Sciatic nerve (tissue), 2 donors: ENCODE measurements at places on chromosomes 5 and 9. TPM values are rescaled to one million over a fixed set of nuclear protein-coding genes. Genes with fewer than 3 reads are reported as not detected.

DNA sequence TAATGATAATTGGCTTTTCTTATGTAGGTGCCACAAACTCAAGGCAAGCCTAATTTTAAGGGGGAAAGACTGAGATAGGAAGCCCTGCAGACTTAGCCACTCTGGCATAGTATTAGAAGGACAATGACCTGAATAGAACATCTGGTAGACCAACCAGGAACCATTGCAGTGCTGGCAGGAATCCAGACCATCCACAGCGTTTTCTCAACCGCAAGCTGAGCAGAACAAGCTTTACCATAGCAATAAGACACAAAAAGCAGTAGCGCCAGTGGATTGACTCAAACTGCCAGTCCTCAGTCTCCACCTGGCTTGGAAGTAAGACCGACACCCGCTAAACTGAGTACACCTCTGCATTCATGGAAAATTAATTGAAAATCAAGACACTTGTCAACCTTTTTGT lies 141.3 kb upstream of the LPAR1 start:
- DNase-seq: peak; percentile 70

- no peak for DNase-seq
Measured at GRCh38 chr5:67364381-67364970, 167.9 kb upstream of the CD180 start.

- DNase-seq: no peak
Measured at GRCh38 chr9:86563936-86564335, 209.7 kb upstream of the TUT7 start.

DNA sequence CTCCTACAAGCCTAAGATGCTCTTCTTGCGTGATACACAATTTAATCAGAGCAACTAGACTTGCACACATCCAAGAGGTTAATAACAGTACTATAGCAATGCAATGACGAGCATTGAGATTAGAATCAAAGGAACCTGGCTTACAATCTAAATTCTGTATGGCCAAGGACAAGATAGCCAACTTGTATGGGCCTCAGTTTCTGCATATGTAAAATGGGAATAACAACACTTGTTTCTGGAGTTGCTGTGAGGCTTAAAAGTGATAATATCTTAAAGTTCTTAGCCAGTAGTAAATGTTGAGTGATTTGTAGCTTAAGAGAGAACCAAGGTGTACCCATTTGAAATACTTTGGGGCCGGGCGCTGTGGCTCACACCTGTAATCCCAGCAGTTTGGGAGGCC lies 2.2 kb upstream of the PUM3 start:
- no peak for DNase-seq

GRCh38 chr5:96876292-96876850 lies at the start of gene ERAP2:
Gene ERAP2, plus strand, starts transcription at chr5:96876500. Its CDS starts 3,186 bp downstream, at chr5:96879686.
- DNase-seq: no peak

- peak; percentile 73 for DNase-seq
Measured at GRCh38 chr5:143244000-143244736, 159.3 kb downstream of the NR3C1 start.

The SPATA31A3 gene
- total RNA-seq: not detected

The LECT2 gene
- total RNA-seq: not detected

The GRHPR gene
- 90.7 TPM for total RNA-seq
